ENCODE measurements at places on chromosomes 12 and 14.

GRCh38 chr12:23197266-23197665, 572.3 kb downstream of the ETNK1 start:
- DNase-seq, result no peak

- DNase-seq, result no peak
Observed at GRCh38 chr12:99436584-99436983, 211.0 kb upstream of the GARIN6 start.

- no peak for DNase-seq
Observed at GRCh38 chr12:108133482-108133881, 4.4 kb downstream of the WSCD2 start.

GRCh38 chr12:59724011-59724695, 128.3 kb downstream of the SLC16A7 start:
- DNase-seq, result no peak

DNA sequence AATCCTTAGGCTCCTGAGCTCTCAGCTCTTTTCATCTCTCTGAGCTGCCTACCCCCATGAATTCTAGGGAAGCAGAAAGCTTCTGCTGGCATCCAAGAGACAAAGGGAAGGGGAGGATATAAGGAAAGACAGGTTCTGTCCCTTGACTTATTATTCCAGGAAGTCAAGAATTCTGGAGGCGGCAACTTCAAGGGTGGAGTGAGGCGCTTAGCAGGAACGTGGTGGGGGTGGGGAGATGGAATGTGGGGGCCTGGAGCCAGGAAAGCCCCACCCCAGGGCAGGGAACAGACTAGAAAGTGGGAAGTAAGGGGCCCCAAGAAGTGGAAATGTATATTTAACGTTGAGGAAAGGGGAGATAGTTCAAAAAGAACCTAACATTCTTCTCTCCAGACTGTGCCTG, 1.4 kb downstream of the CALCOCO1 start:
- DNase-seq, result no peak

GRCh38 chr12:12488823-12489550, 73.7 kb downstream of the DUSP16 start:
- DNase-seq, result no peak

GRCh38 chr12:11592484-11592883, 57.0 kb upstream of the ETV6 start:
- DNase-seq, result no peak

GRCh38 chr12:67034110-67034879, 234.9 kb upstream of the CAND1 start:
- no peak for DNase-seq

DNA sequence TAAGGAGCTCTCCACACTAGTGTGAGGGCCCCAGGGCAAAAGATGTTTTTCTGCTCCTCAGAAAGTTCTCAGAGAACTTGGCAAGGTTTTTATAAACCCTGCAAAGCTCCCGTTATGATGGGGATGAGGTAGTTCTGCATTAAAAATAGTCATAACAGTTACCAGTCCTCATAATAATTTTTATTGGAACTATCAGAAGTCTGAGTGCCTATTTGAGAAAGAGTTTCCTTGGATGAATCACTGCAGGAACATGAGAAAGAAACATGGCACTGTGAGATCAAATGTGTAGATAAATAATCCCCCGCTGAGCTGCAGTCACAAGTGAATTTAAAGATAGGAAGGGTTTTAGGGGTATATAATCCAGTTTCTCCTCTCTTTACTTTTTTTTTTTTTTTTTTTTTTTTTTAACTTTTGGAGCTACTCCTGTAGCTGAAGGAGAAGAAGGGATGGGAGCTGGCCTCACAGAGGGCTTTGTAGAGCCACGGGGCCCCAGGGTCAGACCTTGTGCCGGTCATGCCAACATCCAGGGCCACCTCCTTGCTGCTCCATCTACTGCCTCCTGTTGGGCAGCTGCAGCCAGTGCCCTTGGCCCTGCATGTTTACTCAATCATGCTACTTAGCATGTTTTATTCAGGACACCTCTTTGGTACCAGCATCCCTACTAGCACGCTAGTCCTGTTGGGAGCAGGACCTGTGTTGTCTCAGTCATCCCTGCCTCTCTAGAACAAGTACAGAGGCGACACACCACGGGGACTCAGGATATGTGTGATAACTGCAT, 39.5 kb downstream of the EVL start:
- no peak for DNase-seq

- DNase-seq, result no peak
Observed at GRCh38 chr14:82134411-82134810, 600.8 kb upstream of the SEL1L start.

GRCh38 chr12:95626854-95627253, 75.6 kb upstream of the USP44 start:
- no peak for DNase-seq

Data from globus pallidus (tissue), 1 donor.